T-helper 2 cell (primary cell): ENCODE measurements at places on chromosomes 7 and 10.

GRCh38 chr7:28381466-28381865 is 30.9 kb upstream of the CREB5 start:
- no peak for DNase-seq

DNA sequence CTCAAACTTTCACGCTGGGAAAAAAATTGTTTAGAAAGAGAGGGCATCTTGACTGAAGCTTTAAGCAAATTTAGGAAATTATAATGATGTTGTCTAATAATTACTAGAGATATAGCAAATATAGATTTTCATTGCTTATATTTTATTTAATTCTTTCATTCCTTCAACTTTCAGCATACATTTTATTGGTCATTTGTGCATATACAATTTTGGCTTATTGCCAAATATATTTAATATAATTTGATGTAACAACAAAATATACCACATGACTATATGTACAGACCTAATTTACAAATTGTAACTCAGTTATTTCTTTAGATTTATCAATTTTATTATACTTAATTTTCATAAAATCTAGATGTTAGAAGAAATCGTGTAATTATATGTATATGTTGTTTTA is 390.1 kb downstream of the ATRNL1 start:
- DNase-seq, result no peak

- DNase-seq, result no peak
These were observed 243.2 kb downstream of the FRMD4A start for GRCh38 chr10:14087566-14087965.

- DNase-seq, result no peak
These were observed 7.3 kb downstream of the TRIM8 start for GRCh38 chr10:102651455-102652169.

DNA sequence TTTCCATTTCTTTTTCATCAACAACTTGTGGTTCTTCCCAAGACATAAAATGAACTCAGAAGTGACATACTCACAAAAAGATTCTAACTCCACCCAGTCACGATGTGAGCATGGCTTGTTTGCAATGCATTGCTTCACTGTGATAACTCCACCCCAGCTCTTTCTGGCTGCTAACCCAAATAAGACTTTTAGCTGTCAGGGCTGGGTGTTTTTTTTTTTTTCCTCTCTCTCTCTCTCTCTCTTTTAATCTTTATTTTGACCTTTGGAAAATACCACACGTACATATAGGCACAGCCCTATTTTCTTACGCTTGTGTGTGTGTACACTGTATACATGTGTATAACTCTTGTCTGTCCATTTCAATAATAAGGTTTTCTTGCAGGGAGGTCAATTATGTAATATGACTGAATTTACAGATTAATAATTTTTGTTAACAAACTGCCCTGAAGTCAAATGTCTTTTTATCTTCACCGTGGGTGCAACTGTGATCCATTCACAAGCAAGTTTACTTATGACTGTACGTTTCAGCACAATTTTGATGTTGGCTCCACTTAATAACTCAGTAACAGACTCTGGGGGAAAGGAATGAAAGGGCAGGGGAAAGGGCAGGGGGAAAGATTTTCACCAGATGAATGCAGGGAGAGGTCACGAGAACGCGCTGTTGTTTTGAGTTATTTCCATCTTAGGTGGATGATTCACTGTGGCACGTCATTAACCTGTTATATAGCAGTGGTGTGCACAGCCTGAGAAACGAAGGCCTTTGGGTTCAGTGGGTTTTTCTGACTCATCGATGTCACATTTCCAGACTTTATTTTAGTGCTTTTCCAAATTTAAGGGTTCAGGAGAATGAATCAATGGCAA is 49.1 kb downstream of the APBB1IP start:
- peak; percentile 58 for DNase-seq

- DNase-seq, result no peak
These were observed 43.4 kb upstream of the DNAJB6 start for GRCh38 chr7:157293413-157293788.

DNA sequence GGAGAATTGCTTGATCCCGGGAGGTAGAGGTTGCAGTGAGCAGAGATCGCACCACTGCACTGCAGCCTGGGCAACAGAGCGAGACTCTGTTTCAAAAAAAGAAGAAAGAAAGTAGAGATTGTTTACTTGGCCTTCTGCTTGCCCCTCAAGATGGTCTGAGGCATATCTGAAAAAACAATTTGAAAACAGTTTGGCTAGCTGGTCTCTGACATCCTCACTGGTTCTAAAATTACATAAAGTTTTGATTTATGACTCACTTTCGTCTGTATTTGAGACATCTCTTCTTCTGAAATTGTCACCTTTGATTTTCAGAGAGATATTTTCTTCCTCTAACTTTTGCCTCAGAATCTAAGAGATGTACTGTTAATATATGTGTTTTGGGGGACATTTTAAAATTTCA is 49.6 kb upstream of the HELLS start:
- DNase-seq, result peak; percentile 73

DNA sequence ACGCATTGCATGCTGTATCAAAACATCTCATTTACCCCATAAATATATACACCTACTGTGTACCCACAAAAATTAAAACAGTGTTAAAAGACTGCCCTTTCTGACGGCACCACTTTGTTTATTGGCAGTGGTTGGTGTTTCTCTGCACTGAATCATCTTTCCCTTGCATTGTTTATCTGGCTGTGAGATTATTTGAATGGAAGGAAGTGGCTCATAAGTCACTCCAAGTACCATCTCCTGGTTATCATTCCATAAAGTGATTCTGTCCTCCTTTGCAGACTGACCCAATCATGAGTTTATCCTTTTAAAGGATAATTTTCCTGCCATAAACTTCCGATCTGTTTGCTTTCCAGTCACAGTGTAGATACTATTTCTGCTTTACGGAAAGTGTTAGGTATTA is 183.8 kb downstream of the CAMK1D start:
- no peak for DNase-seq

DNA sequence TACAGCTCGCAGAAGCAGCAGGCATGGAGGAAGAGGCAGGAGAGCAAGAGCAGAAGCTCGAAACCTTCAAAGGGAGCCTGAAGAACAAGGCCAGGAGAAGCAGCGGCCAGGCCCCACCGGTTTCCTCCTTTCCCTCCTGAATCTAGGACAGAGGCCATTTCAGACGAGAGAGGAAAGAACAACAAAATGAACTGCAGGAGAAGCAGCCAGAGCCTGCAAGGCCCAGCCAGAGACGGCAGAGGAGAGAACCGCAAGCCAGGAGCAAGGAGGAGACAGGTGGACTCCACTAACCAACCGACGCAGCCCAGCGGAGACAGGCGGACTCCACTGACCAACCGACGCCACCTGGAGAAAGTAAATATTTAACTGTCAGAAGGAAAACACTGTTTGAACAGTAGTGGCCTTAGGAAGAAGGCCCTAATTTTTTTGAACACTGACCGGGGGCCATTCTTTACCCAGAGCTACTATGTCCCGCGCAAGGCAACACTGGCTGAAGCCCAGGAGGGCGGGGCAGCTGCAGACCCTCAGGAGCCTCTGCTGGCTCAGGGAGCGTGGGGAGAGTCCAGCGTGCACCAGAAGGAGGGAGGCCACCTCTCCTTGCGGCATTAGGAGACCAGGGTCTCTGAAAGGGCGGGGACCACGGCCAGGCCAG is 559.2 kb downstream of the PTPRN2 start:
- DNase-seq, result no peak

GRCh38 chr10:73650537-73651331 is 5.1 kb downstream of the SYNPO2L start:
- no peak for DNase-seq

GRCh38 chr7:113562242-113562641 is 356.6 kb downstream of the PPP1R3A start:
- DNase-seq, result no peak

- DNase-seq, result peak; percentile 34
These were observed 1212.4 kb downstream of the SORCS1 start for GRCh38 chr10:105952153-105952552.

- no peak for DNase-seq
These were observed 110.6 kb downstream of the RNLS start for GRCh38 chr10:88472540-88472939.

- DNase-seq, result no peak
These were observed 2.0 kb downstream of the MASTL start for GRCh38 chr10:27157150-27157549.

GRCh38 chr10:124249812-124250432 is 156.5 kb upstream of the CHST15 start:
- DNase-seq, result no peak

DNA sequence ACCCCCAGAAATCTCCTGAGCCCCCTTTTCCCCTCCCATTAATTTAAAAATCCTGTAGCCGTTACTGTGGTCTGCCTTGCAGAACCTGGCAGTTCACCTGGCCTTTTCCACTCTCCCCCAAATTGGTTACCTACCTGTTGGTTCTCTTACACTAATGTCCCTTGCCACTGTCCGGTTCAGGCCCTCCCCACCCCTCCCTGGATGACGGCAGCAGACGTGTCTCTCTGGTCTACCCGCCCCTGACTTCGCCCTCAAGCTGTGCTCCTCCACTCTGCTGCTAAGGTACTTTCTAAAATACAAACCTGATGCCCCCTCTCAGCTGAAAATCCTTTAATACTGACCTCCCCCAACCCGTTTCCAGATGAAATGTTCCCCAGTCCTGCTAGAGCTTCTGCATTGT is 15.6 kb upstream of the SH3PXD2A start:
- DNase-seq, result no peak

- no peak for DNase-seq
These were observed 70.8 kb downstream of the OAT start for GRCh38 chr10:124347956-124348355.

DNA sequence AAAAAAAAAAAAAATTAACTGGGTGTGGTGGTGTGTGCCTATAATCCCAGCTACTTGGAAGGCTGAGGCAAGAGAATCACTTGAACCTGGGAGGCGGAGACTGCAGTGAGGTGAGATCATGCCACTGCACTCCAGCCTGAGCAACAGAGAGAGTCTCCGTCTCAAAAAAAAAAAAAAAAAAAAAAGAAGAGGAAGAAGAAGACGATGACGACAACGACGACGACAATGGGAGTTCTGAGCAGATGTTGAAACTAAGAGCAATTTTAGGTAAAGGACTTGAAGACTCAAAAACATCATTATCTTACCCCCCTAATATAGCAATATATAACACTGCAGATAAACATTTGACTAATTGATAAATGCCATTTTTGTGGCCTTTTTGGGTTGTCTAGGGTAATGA is 39.5 kb upstream of the PPP1R17 start:
- DNase-seq, result no peak

GRCh38 chr7:30745261-30745941 is 6.5 kb upstream of the INMT start:
- DNase-seq, result no peak

GRCh38 chr10:110069502-110069982 is 61.8 kb downstream of the ADD3 start:
- DNase-seq, result peak; percentile 85

DNA sequence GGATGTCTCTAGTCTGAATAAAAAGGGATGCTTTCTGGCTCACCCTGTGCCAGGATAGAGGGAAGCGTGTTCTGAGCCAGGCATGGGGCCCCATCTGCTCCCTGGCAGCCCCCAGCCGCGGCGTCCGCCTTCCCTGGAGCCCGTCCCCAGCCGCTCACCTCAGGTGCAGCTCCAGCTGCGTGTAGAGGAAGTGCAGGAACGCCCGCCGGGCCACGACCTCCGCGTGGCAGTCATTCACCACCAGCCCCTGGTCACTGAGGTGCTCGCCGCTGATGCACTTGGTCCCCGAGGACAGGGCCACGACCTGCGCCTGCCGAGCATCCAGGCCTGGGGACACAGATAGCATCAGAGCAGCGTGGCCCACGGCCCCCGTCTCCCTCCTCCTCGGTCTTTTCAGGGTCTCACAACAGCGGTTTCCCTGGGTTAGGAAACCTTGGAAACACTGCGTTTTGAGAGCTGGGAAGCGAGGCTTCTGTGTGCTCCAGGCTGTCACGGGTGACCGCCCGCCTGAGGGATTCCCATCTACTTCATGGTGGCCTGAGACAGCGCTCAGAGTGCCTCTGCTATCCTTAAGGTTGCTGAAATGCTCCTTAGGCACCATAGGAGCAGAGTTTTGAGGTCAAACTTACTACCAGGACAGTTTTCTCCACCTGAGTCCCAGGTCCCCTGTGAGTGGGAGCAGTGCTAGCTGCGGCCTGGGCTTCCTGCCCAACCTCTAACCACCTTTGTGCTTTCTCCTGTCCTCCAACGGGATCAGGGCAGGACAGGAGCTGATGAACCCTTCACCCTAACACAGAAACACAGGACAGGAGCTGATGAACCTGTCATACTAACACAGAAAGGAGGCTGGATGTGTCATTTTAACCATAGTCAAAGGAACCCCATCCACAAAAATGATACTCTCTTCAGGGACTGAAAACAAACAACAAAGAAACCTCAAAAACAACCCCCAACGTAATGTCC is 186.1 kb downstream of the WDR37 start:
- no peak for DNase-seq

- no peak for DNase-seq
These were observed 361.3 kb upstream of the MKI67 start for GRCh38 chr10:128487517-128487916.

- DNase-seq, result peak; percentile 74
These were observed at the start of gene LCOR for GRCh38 chr10:96831867-96832720. Gene LCOR, plus strand, starts transcription at chr10:96832298. Its CDS starts 116,760 bp downstream, at chr10:96949058.

GRCh38 chr10:91598211-91598977 is 34.5 kb downstream of the PPP1R3C start:
- no peak for DNase-seq

DNA sequence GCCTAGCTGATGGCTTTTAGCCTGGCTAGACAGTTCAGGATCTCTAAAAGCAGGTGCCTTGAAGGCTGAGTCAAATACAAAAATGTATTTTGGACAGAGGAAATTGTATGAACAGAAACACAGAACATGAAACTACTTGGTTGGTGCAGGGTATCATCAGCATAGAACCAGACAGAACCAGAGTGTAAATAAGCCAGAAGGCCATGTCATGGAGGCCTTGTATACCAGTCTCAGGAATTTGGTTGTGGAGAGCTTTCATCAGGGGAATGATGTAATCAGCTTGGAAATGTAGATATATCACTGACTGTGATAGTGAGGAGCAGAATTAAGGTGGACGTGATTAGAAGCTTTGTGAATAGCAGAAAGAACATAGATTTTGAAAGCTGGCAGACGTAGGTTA is 82.9 kb downstream of the CFTR start:
- DNase-seq, result no peak

- peak; percentile 94 for DNase-seq
These were observed 68.5 kb downstream of the MAP3K8 start for GRCh38 chr10:30502266-30503060.

DNA sequence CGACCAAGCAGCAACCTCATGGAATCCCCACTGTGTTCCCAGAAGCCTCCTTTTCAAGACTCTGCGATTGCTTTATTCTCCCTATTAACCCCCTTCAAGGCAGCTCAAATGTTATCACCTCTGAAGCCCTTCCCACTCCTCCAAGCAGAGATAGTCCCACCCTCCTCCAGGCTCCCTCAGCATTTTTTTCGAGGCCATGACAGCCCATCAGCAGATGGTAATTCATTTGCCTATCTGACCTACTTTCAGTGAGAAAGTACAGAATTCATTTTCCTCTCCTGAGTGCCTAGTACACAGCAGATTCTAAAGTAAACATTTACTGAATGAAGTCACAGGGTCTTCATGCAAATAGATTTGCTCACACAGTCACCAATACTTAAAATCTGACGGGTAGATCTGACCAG is 47.8 kb downstream of the HERPUD2 start:
- DNase-seq, result no peak
